PC-9 (cell line): ENCODE measurements at places on chromosomes 7 and 10. TPM values are rescaled to one million over a fixed set of nuclear protein-coding genes. Genes with fewer than 3 reads are reported as not detected.
A peak's percentile ranks its signal among the peaks of the same experiment; 100 is the strongest.

DNA sequence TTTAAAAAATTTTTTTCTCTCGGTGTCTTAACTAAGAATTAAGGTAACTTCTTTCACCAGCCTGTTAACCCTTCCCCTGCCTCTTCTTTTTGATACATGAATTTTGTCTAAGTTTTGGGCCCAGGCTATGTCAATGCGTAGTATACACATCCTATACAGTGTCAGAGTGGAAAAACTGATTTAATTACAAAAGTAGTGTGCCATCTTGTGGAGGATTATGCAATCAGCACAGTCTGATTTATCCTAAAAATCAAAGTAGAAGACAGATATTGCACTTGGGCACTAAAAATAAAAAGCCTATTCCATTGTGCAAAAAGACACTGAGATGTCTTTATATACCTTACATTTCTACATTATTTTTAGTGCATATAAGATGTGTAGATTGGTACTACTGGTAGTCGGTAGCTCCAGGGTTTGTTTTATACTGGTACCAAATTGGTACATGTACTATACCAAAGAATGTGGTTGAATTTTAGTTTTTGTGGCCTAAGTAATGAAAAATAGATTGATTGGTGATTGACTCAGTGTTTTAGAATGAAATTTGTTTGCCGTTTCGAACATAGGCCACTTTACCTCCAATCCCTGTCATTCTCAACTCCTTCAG lies 96.6 kb downstream of the MKLN1 start:
- peak; percentile 43 for DNase-seq

GRCh38 chr7:15925608-15926007 lies 239.1 kb upstream of the MEOX2 start:
- DNase-seq = no peak

DNA sequence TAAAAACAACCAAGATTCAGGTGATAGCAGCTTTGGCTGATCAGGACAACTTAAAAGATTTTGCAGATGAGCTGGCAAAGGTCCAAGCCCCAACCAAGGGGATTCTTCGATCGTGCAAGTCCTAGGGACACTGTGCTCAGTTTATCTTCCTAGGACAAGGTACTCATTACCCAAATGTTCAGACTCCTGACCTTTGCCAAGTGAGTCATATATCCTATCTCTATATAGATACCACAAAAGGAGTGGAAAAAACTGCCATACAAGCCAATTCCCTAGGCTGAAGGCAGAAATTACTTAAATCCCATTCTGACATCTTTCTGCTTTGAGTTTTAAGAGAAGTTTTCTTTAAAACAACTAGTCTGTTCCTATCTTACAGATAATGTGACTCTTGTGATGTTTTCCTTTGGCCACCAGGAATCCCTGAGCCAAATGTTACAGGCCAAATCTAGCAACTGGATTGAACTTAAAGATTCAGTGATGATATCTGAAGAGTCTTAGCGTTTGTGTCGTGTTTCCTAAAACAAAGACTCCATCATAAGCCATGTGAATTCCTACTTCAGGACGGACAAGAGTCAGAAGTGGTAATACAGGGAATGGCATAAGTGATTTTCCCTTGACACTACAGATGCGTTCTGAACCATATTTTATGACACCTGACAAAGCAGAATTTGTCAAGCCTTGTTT lies 142.6 kb upstream of the ASAH2 start:
- no peak for DNase-seq

DNA sequence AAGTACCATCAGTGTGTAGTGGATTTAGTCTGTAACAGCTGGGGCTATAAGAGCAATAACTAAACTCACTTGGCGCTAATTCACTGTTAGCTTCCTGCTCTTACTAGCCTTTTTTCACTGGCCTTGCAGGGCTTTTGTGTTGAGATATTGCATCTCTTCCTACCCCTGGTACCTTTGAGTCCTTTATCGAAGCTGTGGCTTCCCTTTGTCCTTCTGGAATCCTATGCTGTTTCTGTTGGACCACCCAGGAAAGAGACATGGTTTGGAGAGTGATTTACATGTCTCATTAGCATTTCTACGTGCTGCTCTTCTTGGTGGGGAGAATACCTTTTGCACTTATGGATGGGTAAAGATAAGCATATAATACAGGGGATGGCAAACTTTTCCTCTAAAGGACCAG lies 103.8 kb downstream of the MLLT10 start:
- no peak for DNase-seq

TEX36 gene
- total RNA-seq = 1.1 and 1.2 TPM in 2 replicates

PNLIP gene
- total RNA-seq = not detected in 2 replicates

DNA sequence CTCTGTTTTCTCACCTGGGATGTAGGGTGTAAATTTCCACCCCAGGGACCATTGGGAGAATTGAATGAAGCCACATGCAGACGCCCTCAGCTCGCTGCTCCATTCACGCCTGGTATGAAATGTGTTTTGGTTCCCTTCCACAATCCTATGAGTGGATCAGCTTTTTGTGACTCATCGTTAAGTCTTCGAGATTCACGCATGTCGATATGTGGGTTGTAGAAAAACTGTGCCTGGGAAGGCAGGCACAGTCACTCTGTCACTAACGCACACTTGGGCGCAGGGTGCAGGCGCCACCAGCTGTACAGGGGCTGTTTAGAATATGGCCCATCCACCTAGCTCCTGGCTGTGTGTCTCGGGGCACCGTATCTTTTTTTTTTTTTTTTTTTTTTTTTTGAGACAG lies 64.2 kb upstream of the SH2B2 start:
- no peak for DNase-seq

DNA sequence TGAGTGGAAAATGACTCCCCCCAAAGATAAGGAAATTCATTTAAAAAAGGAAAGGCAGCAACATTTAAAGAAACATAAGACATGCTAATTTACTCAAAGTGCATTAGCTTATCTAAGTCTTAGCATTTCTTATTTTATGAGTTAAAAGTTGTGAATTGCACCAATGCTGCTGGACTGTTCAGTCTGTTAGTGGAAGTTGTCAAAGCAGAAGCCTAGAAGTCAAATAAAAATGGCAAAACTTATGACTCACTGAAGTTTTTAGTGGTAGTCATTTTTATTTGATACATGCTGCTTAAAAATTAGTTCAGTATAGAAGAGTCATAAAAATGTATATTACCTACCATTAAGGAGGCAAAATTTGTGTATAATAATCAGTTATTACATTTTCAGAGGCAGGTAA lies 90.8 kb upstream of the FGL2 start:
- no peak for DNase-seq

CHN2 gene
- not detected in 2 replicates for total RNA-seq

GRCh38 chr10:110774069-110775019 lies 97.4 kb upstream of the PDCD4 start:
- DNase-seq = peak; percentile 30

LDB3 gene
- total RNA-seq = 0.63 and 0.73 TPM in 2 replicates

DNA sequence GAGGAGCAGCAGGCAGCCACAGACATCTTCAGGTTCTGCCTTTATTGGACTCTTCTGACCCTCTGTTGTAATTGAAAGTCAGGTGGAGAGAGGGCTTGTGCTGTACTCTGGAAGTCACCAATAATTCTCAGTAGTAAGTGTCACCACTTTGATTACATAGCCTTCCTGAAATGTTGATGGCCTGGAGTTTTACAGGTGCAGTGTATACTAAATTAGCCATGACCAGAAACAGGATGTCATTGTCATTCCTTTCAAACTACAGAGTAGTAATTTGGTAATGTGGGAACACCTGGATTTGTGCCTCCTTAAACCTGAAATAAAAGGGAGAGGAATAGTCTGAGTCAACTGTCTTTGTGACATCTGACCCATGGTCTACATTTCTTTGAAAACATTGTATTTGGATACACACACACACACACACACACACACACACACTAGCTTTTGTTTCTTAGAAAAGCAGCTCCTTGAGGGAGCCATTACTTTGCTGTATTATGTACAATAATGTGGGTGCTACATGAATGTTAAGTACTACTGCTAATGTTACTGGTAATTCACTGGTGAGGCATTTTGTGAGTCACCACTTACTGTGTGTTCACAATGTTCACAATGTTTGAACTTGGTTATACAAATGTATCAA lies 19.6 kb downstream of the ARL4A start:
- no peak for DNase-seq

ADCY1 gene
- total RNA-seq = not detected in 2 replicates

PPIF gene
- total RNA-seq = 171 and 203 TPM in 2 replicates

GRCh38 chr7:28862595-28863272 lies 95.4 kb downstream of the TRIL start:
- no peak for DNase-seq
